MCF 10A (cell line): ENCODE measurements at places on chromosomes 2 and 18.

DNA sequence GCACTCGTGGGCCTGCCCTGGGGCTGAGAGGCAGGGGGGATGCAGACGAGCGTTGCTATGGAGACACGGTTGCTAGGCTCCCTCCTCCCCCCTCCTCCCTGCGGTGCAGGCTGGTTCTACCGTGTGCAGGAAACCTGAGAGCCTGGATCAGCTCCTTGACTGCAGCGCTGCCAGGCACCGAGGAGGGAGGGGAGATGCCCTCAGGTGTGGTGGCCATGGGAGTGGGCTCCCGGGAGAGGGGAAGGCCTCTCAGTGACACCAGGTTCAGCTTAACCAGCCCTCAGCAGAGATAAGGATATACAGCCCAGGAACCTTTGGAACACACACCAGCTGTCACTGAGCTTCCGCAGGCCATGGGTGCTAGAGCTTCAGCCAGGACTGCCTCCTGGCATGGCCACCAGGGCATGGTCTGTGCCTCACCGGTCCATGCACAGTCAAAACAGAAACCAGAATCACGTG is 124.4 kb upstream of the PXDN start:
- DNase-seq, result no peak

- no peak for DNase-seq
Measured at GRCh38 chr2:128388499-128388941, 69.9 kb upstream of the HS6ST1 start.

GRCh38 chr2:31925517-31925916 is 85.3 kb downstream of the MEMO1 start:
- DNase-seq, result no peak

DNA sequence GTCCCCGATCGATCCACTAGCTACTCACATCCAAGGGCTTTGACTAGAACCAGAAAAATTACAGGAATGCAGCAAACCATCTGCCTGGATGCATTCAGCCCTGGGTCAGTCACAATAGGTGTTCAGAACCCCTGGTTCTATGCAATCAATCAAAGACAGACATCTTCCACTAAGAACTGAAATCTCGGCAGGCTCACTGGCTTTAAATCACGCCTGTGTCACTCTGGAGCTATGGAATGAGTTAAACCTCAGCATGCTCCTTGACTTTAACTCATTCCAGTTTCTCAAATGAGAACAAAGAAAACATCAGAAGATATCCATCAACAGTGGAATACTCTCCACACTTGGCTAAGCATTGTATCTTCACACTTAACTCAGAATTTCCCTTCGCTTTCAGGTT is 68.1 kb upstream of the SPTBN1 start:
- DNase-seq, result no peak

GRCh38 chr2:223720367-223720766 is 117.0 kb downstream of the AP1S3 start:
- no peak for DNase-seq

DNA sequence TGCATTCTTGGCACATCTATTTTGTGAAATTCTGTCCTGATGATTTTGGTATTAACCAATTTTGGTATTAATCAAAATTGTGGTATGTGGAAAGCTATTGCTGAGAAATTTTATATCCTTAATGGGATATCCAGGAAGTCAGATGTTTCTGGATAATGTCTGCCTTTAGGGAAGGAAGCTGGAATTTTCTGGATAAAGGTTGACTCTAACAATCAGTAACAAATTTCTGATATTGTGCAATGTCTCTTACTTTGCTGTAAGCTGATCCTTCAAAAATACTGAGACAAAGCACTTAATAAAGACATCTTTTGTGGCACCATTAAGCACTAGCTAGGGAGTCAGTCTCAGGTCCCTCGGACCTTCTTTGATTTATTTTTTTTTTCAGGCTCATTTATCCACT is 100.8 kb upstream of the UGP2 start:
- DNase-seq, result peak; percentile 13

GRCh38 chr2:134785659-134786430 is 52.6 kb upstream of the ACMSD start:
- no peak for DNase-seq

DNA sequence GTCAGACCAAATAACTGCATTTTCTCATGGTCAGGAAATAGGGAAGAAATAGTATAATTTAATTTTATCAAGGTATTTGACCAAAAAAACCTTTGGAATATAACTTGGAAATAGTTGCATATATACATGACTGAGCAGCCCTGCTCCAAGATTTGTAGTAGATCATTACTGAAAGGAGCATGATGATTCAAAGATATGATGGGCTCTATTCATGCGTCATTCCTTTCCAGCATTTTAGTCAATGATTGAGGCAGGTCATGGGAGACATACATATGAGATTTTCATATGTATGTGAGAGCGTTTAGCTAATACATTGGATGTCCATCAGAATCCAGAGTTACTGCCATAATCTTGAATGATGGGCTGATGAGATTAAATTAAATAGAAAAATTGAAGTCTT is 74.5 kb downstream of the CAB39 start:
- DNase-seq, result no peak

- no peak for DNase-seq
Measured at GRCh38 chr2:696463-696862, 19.3 kb upstream of the TMEM18 start.

DNA sequence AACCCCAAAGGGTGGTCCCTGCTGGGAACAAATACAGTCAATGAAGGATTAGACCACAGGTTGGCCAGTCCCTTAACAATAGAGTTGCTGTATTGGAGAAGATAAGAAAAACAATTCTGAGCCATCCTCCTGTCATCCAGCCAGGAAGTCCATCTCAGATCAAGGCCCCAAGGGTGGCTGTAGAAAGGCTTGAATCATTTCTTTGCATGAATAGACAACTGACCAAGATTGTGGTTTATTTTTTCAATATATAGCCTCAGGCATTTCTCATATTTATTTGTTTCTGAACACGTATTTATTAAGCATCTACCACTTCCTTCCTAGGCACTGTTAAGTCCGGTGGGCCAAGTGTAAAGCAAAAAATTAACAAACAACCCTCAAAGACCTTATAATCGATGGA is 274.4 kb upstream of the SLC14A2 start:
- DNase-seq, result no peak

DNA sequence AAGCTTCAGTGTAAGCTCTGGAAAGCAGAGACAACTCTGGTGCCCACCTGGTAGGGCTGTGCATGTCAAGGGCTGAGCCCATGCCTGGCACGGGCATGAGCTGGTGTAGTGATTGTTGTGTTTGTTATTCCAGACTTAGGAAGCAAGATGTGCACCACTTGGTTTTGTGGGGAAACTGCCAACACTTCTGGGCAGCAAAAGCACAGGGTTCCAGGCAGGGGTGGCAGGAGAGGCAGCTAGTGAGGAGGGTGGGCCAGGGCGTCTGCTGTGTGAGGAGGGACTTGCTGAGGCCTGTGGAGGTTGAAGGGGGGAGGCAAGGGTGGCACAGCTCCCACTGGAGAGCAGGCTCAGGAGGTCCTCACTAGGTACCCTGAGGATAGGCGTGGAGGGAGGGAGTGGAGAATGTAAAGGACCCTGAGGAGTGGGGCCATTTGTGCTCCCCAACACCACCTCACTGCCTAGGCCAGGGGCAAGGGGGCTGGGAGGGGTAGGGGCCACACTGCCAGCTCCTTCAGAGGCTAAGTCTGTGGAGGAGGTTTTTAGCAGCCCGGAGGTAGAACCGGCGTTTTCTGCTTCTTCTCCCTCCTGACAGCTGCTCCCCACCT is 104.0 kb upstream of the POU3F3 start:
- no peak for DNase-seq

DNA sequence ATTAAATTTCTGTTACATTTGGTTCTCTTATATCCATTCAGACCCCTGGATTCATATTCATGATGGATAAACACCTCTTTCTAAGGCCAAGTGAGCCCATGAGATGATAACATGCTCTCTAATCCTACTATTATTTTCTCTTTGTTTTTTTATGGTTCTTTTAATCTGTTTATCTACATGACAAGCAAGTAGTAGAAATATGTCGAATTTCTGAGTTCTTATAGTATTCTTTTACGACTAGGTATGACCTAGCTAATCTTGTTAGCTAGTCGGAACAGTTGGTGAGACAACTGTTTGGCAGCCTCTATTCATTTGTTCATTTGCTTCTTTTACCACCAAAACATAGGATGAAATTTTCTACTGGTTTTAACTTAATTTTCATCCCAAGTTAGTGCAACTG is 98.1 kb upstream of the SCG2 start:
- DNase-seq, result no peak

DNA sequence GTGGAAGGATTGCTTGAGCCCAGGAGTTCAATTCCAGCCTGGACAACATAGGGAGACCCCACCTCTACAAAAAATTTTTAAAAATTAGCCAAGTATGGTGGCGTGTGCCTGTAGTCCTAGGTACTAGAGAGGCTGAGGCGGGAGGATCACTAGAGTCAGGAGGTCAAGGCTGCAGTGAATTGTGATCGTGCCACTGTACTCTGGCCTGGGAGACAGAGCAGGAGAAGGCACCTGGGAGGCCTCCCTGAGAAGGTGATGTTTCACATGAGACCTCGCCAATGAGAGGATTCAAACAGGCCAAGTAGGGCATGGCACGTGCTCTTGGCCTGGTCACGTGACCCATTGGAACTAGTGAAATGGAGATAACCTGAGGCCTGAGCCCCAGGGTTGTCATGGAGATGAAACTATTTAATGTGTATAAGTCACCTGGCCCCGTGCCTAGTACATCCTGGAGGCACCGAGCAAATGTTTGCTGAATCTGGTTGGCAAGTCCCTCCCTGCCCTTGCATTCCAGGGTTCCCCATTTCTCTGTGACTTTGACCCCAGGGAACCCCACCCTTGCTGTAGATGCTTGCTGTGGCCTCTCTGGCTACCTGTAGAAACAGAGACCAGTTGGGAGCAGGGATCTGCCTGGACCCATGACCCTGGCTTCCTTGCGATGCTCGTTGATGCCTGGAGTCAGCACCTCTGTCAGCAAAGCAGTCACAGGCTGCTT is 26.1 kb upstream of the ROCK2 start:
- DNase-seq, result peak; percentile 83

DNA sequence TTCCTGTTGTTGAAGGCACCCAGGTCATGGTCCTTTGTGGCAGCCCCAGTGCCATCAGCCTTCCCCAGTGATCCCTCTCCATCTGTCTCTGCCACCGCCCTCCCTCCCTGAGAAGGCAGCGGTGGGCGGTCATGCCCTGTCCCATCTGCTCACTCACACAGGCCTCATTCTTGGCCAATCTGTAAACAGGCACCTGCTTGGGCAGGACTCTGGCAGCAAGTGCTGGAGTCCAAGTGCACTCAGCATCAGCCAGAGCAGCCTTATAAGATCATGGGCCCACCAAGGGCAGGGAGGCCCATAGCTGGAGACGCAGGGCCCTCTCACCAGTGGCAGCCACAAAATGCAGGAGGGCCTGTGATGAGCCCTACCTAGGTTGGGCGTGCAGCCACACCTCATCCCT is 140.9 kb downstream of the TWIST2 start:
- no peak for DNase-seq

- peak; percentile 51 for DNase-seq
Measured at GRCh38 chr18:79570266-79571201, 109.1 kb upstream of the CTDP1 start.

DNA sequence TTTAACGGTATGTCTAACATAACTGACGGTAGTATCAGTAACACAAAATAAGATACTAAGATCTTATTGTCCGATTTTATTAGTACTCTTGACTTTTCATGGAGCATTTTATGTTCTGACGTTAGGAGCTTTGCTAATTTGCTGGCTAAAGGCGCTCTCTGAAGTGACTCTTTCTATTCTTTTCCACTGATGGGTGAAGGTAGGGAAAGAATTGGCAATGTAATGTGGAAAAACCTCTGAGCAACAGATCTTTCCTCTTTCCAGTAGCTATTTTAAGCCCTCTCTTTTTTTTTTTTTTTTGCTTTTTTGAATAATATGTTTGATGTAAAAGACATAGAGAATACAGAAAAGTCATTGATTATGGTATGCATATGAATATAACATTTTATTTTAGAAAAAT is 4.6 kb downstream of the CCNYL1 start:
- no peak for DNase-seq

DNA sequence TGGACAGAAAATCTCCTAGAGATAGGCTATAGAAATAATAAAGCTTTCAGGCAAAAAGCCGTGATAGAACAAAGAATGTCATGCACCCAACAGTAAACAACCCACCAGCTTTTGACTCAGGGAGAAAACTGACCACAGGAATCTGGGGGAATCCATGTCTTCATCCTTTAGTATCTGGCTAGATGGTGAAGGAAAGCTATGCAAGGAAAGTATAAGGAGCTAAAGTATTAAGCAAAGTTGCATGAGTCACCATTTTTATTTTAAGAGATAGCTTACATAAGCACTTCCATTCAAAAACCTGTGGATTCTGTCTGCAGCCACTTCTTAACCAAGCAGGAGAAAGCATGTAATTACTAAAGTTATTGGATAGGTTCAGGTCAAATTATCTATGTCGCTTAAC is 363.8 kb downstream of the LRP1B start:
- peak; percentile 14 for DNase-seq

DNA sequence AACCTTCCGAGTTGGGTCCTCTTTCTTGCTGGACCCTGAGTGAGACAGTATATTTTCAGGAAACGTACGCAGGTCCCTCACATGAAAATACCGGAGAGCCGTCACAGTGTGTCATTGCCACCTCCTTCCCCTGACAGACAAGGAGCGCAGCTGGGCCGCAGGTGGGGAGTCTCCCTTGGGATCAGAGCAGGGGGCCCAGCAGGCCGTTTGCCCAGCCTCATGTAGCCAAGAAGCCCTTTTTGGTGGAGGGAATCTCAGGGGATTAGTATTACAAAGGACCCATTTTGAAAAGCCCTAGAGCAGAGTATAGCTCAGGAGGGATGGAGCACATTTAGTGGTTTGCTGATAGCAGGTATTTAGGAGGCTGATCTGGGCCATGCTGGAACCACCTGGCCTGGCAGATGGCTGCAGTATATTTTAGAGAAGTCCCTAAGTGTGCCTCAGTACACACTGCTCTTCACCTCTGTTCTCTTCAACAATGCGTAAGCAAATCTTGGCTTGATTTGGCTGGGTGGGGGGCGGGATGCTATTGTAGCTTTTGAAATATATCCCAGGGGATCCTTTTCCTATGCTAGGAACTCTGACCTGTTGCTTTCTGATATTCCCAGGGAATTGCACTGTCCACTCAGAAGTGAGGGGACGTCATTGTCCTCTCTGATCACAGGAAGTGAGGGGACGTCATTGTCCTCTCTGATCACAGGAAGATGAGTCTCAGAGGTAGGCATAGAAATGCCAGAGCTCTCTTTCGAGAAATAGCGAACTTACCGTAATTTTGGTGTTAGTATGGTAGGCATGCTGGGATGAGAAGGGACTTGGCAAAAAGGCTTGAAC is 171.9 kb downstream of the HRH4 start:
- no peak for DNase-seq

- DNase-seq, result no peak
Measured at GRCh38 chr2:72940361-72940760, 23.0 kb downstream of the EMX1 start.

GRCh38 chr18:22285361-22286140 is 116.2 kb downstream of the GATA6 start:
- DNase-seq, result peak; percentile 47
